Fibroblast of gingiva (primary cell): ENCODE measurements at places on chromosomes 6 and 20.
A peak's percentile ranks its signal among the peaks of the same experiment; 100 is the strongest.

DNA sequence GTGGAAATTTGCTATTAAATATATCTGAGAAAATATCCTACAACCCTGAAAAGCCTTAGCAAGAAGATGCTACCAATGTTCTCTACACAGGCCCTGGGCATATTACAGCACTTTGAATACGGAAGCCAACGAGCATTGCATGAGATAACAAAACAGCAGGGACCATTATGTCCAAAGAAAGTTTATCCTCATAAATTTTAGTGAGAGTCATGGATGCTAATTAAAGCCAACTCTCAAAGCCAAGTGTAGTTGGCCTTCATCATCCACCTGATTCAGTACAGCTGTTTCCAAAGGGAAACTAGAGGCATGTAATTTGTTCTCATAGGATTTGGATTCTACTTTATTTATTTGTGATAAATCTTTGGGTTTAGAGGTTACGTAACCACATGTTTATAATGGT lies 564.8 kb downstream of the RFPL4B start:
- DNase-seq = no peak

DNA sequence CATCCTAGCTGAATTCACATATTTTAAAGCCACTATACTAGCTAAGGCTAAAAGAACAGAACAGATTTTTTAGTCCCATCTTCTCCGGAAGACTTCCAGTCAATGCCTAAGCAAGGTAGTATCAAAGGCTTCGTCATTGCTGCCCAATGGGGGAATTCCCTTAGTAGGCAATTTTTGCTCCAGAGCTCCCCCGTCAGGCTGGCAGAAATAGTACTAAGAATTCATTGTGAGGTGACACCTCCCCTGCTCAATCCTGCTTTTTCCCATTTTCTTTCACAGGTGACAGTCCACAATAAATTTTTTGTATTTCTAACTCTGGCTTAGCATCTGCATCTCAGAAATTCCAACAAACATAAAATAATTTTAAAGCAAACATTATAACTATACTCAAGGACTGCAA lies 52.8 kb upstream of the SRSF6 start:
- DNase-seq = no peak

DNA sequence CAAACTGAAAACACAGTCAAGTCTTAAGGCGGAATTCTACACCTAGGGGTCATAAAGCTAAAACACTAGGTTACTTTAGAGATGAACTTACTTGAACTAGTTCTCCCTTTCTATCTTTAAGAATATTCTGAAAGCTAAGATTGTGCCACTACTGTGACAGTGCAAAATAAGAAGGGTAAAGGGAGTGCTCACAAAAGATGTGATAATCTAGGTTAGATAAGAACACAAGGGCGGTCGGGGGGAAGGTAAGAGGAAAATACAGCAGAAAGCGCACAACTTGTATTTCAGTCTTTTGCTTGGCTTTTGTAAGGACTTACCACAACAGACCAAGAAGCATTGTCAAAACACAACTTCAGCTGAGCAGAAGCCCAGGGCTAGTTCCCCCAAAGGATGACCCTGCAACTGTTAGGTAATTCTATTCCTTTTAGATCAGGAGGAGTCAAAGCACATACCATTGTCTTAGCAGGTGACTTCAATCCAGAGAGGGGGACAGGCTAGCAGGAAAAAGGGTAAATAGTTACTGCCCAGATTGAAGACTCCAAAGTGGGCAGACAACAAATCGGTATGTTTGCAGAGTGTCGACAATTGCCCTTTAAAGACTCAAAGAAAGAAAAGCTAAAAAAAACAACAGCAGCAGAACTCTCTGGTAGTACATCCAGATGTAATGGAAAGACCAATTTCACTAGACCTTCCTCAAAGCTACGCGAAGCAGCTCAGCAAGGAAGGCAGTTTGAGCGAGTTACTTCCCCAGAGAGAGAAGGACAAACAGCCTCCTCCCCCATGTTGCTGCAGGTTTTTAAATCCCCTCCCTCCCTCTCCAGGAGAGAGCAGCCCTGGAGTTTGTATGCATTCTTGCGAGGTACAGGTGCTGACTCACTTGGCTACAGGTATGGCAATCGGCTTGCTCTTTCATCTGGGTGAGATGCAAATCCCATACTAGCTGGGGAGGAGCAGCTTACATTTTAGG lies 59.0 kb downstream of the RIPOR2 start:
- no peak for DNase-seq

DNA sequence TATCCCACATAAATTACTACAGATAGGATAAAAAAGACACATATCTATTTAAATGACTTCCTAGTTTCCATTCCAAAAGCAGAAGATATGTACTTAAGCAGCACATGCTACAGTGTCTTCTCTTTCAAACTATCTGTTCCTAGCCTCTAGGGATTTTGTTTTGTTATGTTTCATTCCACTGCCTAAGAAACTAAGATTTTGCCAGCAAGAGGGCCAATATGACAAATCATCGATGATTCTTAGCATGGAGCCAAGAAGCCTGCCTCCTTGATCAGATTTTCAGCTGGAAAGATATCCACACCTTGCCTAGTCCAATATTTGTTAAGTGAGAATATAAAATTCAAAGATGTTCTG lies 7.0 kb downstream of the SNX5 start:
- peak; percentile 58 for DNase-seq

- DNase-seq = no peak
Measured at GRCh38 chr6:115609111-115609510, 451.6 kb downstream of the FRK start.
